ENCODE measurements at places on chromosomes 7 and 10. TPM values are rescaled to one million over a fixed set of nuclear protein-coding genes. Genes with fewer than 3 reads are reported as not detected.

DNA sequence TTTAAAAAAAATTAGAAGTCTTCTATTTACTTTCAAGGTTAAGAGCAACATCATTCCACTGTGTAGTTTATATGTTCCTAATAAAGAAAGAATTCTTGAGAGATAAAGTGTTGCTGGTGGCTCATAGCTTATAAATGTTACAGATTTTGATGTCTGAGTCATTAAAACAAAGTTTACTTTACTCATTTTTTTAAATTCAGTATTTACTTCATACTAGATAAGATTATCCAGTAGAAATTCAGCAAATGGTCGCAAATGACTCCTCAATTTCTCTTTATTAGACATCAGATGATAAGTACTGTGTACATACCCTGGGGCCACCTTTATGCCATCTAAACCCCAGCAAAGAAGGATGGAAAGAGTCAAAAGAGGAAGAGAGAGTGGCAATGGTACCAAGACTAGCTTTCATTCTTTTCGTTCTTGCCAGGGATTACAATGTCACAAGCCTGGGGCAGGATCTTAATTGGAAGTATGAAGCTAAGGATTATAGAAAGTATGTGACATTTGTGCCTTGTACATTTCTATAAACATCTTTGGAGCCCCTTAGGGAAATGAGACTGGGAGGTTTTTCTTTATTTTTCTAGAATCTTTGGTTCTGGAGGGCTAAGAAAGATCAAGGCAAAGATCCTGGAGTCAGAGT lies 206.1 kb downstream of the CHRM2 start:
- H3K4me3 ChIP-seq = no peak overlapping the region
- H3K36me3 ChIP-seq = no peaks in the 10 kb centered on the region
- DNase-seq = peak; percentile 31
- H3K27ac ChIP-seq = peak overlapping the region; percentile 78

DNA sequence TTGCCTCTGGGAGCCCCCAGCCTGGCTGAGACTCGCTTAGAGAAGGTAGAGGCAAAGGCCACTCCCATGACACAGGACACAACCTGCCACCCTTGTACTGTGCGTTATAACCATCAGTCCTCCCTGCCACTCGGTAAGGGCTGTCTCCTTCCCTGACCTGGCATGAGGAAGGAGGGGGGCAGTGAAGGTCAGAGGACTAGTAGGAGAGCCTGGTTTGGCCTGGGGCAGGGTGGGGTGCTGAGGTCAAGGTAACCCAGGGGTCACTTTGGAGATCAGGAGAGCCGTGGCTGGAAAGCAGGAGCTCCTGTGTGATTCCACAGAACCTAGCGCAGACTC lies 6.9 kb upstream of the TNRC18 start:
- H3K36me3 ChIP-seq = peaks cover 11% of the 10 kb centered on the region
- no peak overlapping the region for H3K27ac ChIP-seq
- H3K4me1 ChIP-seq = peaks cover 14% of the 10 kb centered on the region
- no peaks in the 10 kb centered on the region for H3K27me3 ChIP-seq
- DNase-seq = peak; percentile 37

DNA sequence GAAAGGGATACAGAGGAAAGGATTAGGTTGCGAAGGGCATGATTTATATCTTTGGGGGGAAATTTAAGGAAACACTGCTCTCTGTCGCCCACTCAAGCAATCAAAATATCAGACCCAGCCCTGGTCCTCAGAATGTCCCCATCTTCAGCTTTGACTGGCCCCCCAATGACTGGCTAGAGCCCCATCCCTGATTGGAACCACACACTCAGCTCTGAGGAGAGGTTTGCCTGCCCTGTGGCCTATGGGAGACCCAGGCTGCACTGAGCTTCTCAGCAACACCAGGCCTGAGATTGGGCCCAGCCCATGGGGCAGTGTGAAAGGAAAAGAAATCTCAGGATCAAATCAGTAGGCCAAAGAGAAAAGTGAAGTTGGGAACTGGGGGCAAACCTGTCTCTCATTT lies 69.5 kb downstream of the ADCYAP1R1 start:
- no peaks in the 10 kb centered on the region for H3K4me1 ChIP-seq
- no peaks in the 10 kb centered on the region for H3K36me3 ChIP-seq
- H3K27ac ChIP-seq = no peak overlapping the region
- no peak overlapping the region for H3K4me3 ChIP-seq
- DNase-seq = no peak

- no peaks in the 10 kb centered on the region for H3K27me3 ChIP-seq
- no peak for DNase-seq
- H3K4me1 ChIP-seq = no peaks in the 10 kb centered on the region
- no peak overlapping the region for H3K27ac ChIP-seq
- H3K4me3 ChIP-seq = no peak overlapping the region
Measured at GRCh38 chr7:150503581-150503980, 11.1 kb upstream of the GIMAP7 start.

DNA sequence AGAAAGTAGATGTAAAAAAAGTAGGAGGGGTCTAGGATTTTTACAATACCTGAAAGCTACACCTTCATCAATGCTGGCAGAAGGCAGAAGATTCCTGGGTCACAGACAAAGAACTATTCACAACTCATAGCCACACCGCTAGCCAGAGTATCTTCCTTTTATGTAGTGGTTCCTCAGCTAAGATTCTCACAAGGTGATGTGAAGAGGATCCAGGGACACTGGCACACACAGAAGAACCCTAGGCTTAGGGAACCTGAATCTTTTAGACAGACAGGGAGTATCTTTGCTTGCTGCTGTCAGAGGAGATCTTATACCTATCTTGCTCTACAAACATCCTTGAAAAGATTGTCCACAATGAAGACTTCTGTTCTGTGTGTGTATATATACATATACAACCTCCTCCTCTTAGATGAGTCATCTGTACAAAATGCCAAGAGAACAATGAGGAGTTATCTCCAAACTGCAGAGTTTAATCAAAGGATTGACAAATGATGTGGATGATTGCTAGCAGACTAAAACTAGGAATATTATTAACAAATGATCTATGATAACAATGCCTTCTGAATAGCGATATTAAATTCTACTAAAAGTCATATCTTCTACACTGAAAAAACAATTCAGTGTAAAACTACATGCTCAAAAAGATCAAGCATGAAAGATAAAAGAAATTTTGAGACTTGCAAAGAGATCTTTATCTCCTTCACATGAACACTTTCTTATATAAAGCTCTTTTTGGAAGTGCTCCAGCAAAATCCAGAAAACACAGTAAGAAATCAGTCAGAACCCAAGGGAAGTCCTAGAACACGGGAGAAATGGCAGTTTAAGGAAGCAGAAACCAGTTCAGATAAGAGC lies 409.3 kb downstream of the PARD3 start:
- no peak for DNase-seq
- H3K27ac ChIP-seq = no peak overlapping the region
- H3K4me3 ChIP-seq = no peak overlapping the region
- peaks cover 13% of the 10 kb centered on the region for H3K4me1 ChIP-seq
- no peaks in the 10 kb centered on the region for H3K27me3 ChIP-seq

GRCh38 chr10:119367841-119368549 lies 160.6 kb downstream of the GRK5 start:
- no peaks in the 10 kb centered on the region for H3K36me3 ChIP-seq
- no peak for DNase-seq
- H3K4me3 ChIP-seq = no peak overlapping the region
- no peak overlapping the region for H3K27ac ChIP-seq

- H3K27me3 ChIP-seq = peaks cover 91% of the 10 kb centered on the region
- H3K4me3 ChIP-seq = peak overlapping the region; percentile 16
- H3K36me3 ChIP-seq = no peaks in the 10 kb centered on the region
- peak; percentile 94 for DNase-seq
- peaks cover 2% of the 10 kb centered on the region for H3K4me1 ChIP-seq
Measured at GRCh38 chr7:151168003-151168786, 701 bp upstream of the GBX1 start.

- no peaks in the 10 kb centered on the region for H3K27me3 ChIP-seq
- H3K4me1 ChIP-seq = no peaks in the 10 kb centered on the region
- no peak overlapping the region for H3K4me3 ChIP-seq
- no peaks in the 10 kb centered on the region for H3K36me3 ChIP-seq
- H3K27ac ChIP-seq = no peak overlapping the region
- DNase-seq = no peak
Measured at GRCh38 chr7:126065766-126066165, 1136.1 kb upstream of the POT1 start.

The NME8 gene
- not detected for total RNA-seq

DNA sequence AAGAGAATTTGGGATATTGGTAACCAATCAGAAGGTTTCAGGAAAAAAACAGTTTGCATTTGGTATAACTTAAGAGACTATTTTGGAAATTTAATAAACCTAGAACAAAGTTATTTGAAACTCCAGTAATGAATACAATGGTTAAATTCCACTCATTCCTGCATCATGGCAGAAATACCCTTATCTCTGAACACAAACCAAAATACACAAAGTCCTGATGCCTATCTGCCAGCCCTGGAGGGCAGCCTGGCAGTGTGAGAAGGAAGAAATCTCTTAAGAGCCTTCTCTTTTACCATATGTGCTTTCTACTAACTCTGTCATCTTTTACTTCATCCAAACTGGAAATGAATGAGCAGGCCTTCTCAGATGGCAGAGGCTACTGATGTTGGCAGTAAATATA lies 147.1 kb upstream of the LYZL1 start:
- peak; percentile 85 for DNase-seq
- no peaks in the 10 kb centered on the region for H3K36me3 ChIP-seq
- H3K4me1 ChIP-seq = peaks cover 17% of the 10 kb centered on the region
- H3K4me3 ChIP-seq = no peak overlapping the region
- peak overlapping the region; percentile 88 for H3K27ac ChIP-seq

The FRMPD2 gene
- 0.59 TPM for total RNA-seq

DNA sequence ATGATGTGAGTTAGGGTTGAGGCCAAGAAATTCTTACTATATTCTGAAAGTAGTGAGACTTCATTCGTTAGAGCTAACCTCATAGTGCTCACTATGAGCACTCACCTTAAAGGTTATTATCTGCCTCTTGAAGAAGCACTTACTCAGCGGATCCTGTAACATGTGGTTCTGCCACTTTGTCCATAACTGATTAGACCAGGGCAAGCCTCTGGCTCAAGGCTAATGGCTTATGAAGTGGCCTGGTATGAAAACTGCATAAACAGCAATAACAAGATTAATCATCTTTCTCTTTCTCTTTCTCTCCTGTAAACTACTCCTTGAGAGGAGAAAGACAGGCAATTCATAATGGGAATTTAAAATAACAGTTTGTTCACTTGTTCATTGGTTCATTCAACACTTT lies 82.8 kb downstream of the MAPK8 start:
- H3K4me3 ChIP-seq = no peak overlapping the region
- no peaks in the 10 kb centered on the region for H3K36me3 ChIP-seq
- DNase-seq = no peak
- H3K27ac ChIP-seq = no peak overlapping the region
- H3K4me1 ChIP-seq = peaks cover 10% of the 10 kb centered on the region

- no peaks in the 10 kb centered on the region for H3K27me3 ChIP-seq
- no peak overlapping the region for H3K4me3 ChIP-seq
- DNase-seq = no peak
- H3K36me3 ChIP-seq = no peaks in the 10 kb centered on the region
- no peak overlapping the region for H3K27ac ChIP-seq
- no peaks in the 10 kb centered on the region for H3K4me1 ChIP-seq
Measured at GRCh38 chr10:6894405-6894804, 314.3 kb upstream of the PRKCQ start.

GRCh38 chr10:114061148-114061547 lies 17.5 kb downstream of the ADRB1 start:
- peaks cover 3% of the 10 kb centered on the region for H3K27me3 ChIP-seq
- no peak overlapping the region for H3K27ac ChIP-seq
- no peaks in the 10 kb centered on the region for H3K4me1 ChIP-seq
- no peak for DNase-seq

The CUZD1 gene
- total RNA-seq = 0.59 TPM

DNA sequence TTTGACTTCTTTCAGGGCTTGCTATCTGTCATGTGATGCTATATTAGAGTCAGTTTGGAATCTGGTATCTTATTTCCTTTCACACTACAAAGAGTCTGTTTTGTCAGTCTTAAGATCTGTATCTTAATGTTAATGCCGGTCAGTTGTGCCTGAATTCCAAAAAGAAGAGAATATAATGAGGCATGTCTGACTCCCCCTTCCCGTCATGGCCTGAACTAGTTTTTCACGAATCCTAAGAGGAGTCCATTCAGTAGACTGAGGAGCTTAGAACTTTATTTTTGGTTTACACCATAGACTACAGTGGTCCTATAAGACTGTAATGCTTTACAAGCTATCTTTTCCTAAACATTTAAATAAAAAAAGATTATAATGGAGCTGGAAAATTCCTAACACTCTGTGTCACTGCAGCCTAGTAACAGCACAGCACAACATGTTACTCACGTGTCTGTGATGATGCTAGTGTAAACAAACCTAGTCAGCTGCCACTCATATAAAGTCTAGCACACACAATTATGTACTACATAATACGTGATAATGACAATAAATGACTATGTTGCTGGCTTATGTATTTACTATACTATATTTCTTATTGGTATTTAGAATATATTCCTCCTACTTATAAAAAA lies 50.6 kb downstream of the VPS41 start:
- no peaks in the 10 kb centered on the region for H3K36me3 ChIP-seq
- DNase-seq = no peak
- peak overlapping the region; percentile 66 for H3K27ac ChIP-seq
- no peaks in the 10 kb centered on the region for H3K27me3 ChIP-seq
- H3K4me3 ChIP-seq = no peak overlapping the region
- H3K4me1 ChIP-seq = peaks cover 4% of the 10 kb centered on the region

DNA sequence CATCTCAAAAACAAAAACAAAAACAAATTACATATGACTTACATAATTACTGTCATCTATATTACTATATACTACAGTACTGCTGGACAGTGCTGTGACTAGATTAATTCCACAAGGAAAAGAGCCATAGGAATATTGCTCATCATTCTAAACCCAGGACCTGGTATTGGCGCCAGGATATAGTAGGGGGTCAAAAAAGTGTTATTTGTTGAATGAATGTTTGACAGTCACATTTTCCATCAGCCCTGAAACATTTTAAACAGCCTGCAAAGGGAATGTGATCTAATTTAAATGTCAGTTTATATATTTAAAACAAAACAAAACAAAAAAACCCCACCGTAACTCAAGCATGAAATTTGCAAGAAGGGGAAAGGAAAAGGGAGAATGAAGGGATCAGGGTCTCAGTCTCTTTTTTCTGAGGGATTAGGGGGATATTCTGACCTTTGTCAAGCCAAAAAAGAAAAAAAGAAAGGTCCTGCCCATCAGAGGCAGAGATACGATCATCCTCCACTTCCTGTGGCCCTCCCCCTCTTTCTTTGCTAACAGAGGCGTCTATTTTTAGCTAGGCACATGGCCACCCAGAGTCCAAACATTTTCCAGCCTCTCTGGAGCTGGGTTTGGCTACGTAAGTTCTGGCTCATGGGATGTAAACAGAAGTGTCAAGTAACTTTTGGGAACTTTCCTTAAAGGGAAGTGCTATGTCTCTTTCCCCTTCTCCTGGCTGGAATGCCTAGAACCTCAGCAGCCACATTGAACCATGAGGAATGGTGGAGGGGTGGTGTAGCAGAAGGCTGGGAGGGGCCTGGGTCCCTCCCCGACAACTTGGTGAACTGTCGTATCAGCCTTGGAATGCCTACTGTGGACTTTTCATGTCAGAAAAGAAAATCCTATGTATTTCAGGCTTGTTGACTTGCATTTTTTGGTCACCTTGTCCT lies 44.6 kb upstream of the DLG5 start:
- H3K36me3 ChIP-seq = peaks cover 5% of the 10 kb centered on the region
- H3K4me1 ChIP-seq = peaks cover 12% of the 10 kb centered on the region
- peak; percentile 86 for DNase-seq
- H3K27me3 ChIP-seq = no peaks in the 10 kb centered on the region

- H3K27me3 ChIP-seq = no peaks in the 10 kb centered on the region
- DNase-seq = no peak
- H3K27ac ChIP-seq = no peak overlapping the region
- H3K4me3 ChIP-seq = no peak overlapping the region
- peaks cover 5% of the 10 kb centered on the region for H3K4me1 ChIP-seq
Measured at GRCh38 chr10:96878057-96878456, 46.0 kb downstream of the LCOR start.
